ENCODE measurements at places on chromosomes 16 and 17.

DNA sequence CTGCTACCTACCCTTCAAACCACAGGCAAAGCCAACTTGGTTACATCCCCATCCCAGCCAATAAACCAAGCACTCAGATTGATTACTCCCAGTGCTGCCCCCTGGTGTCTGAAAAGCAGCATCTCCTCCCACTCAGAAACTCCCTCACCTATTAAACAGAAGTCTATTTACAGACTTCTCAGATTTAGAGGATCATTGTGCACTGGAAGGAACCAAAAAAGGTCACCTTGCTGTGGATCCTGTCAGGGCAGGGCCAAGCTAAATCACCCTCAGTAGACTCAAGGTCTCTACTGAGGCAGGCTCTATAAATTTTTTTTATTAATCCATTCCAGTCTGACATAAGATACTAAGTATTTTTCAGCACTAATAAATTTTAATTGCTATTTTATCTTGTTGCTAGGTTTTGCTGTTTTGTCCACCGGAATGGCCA lies 17.6 kb downstream of the HIGD1B start:
- DNase-seq = peak; percentile 74

- DNase-seq = no peak
Measured at GRCh38 chr17:19263641-19264051, 26.5 kb downstream of the EPN2 start.

GRCh38 chr17:13592427-13592826 lies 9.3 kb downstream of the HS3ST3A1 start:
- DNase-seq = no peak

DNA sequence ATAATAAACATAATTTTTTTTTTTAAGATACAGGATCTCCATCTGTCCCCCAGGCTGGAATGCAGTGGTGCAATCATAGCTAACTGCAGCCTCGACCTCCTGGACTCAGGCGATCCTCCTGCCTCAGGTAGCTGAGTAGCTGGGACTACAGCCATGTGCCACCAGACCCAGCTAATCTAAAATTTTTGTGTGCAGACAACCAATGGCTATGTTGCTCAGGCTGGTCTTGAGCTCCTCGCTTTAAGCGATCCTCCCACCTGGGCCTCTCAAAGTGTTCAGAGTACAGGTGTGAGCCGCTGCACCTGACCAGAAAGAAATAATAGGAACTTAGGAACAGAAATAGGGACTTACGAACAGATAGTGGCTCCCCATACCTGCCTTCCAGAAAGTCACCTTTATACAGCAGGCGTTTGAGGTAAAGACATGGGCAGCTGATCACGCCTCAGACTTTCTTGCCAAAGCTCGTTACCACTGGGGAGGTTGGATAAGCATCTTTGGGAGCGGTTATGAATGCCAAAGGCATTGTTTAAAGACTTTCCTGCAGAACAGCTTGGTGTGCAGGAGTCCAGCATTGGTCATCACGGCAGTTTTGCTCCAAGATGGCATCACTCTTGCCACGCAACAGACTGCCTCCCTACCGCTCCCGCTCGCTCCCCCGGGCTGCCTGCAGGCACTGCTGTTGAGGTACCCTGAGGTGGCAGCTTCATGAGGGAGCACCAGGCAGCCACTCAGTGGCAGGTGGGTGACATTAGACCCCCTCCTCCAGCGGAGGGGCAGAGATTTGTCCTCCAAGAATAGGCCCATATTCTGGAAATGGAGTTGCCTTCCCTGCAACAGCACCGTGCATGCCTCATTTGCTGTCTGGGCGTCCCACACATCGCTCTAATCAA lies 13.6 kb downstream of the COX4I1 start:
- DNase-seq = no peak

- no peak for DNase-seq
Measured at GRCh38 chr16:81511371-81511770, 66.8 kb downstream of the CMIP start.

DNA sequence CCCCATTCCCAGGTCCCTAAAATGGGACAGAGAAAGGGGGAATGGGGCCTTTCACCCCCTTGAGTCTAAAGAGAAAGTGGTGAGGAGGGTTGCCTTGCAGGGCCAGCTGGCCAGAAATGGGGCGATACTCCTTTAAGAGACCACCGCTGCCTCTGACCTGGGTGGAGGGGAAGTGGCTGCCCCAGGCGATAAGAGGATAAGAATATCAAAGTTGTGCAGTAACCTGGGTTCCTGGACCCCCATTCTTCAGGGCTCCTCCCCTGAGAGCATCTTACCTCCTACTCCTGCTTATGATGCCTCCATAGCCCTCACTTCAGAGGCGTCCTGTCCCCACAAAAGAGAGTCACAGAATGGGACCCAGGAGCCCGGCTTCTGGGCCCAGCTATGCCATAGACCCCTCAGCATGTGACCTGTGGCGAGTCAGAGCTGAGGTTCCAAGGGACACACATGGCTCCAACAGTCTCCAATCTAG lies 5.2 kb upstream of the TSPOAP1 start:
- no peak for DNase-seq

- no peak for DNase-seq
Measured at GRCh38 chr17:29240968-29241963, 5.4 kb upstream of the CRYBA1 start.

- DNase-seq = no peak
Measured at GRCh38 chr16:1167276-1168107, 14.6 kb downstream of the CACNA1H start.

DNA sequence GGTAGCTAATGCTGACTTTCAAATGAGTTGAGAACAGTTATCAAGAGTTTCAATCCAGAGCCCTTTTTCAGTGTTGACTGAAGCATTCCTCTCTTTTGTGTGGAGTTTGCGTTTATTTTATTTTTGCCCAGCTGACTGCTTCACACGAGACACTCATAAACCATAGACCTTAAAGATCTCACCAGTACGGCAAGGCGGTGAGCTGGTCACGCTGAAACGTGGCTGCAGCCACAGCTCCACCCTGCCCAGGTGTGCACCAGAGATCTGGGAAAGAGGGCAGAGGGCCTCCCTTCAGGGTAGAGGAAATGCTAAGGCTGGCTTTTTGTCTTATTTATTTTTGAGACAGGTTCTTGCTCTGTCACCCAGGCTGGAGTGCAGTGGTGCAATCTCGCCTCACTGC lies 112.2 kb downstream of the AATF start:
- no peak for DNase-seq

DNA sequence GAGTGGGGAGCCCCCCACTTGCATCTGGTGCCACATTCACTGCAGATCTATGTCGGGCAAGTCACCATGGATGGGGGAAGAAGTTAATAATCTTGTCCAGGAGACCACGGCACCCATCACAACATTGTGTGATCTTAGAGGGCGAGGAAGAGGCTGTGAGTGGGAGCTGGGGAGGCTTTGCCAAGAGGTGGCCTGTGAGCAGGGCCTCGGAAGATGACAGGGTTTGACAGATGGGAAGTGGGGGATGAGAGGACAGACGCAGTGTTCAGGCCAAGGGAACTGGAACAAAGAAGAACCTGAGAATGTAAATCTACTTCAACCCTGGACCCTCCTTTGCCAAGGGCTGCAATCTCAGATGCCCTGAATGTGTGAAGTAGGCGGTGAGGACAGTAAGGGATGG lies 12.4 kb downstream of the ACE start:
- DNase-seq = no peak

- DNase-seq = no peak
Measured at GRCh38 chr16:4266372-4266771, 6.5 kb downstream of the TFAP4 start.

DNA sequence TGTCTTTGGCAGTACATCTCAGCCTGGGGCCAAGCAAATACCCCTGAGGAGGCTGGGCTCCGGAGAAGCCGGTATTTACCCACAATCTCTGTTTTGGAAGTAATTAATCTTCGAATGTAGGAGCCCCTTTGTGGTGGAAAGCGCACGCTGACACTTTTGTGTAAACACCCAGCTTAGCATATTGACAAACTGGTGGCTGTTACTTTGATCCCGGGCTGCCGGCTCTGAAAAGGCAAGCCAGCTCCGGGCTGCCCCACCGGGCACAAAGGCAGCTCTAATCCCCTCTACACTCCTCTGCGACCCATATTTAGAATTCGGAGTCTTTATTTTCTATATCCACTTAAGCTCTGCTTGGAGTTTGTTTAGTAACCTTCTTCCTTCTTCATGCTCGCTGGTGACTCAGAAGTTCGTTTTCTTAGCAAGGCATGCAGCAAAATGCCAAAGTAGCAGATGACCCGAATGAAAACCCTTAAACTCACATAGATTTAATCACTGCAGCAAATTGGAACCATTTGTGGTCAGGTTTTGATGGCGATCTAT lies 144.0 kb upstream of the IRX3 start:
- no peak for DNase-seq

GRCh38 chr16:48687421-48688038 lies 77.5 kb upstream of the N4BP1 start:
- peak; percentile 19 for DNase-seq

DNA sequence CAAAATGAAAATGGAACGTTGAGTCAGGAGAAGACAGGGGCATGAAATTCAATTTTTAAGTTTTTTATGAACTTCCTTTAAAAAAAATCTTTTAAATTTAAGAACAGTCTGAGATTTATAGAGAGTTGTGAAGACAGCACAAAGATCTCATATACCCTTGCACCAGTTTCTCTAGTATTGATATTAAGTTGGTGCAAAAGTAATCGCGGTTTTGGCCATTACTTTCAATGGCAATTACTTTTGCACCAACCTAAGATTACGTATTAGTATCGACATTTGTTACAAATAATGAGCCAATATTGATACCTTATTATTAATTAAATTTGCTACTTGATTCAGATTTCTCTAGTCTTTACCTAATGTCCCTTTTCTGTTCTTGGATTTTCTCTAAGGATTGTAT lies 684.4 kb upstream of the CDH8 start:
- DNase-seq = no peak

Data from CD4-positive, alpha-beta T cell treated with Interleukin-15 for 4 hours (primary cell).